Body of pancreas (tissue), 4 donors: ENCODE measurements at places on chromosomes 13 and 19. TPM values are rescaled to one million over a fixed set of nuclear protein-coding genes. Genes with fewer than 3 reads are reported as not detected.

DIRAS1 gene
- 4.9 TPM for total RNA-seq

SMIM44 gene
- total RNA-seq: not detected

ZNF235 gene
- total RNA-seq: 2.6 TPM

RASAL3 gene
- total RNA-seq: 3.6 TPM
